HuH-7 (cell line): ENCODE measurements at places on chromosomes 7 and 10.
A peak's percentile ranks its signal among the peaks of the same experiment; 100 is the strongest.

DNA sequence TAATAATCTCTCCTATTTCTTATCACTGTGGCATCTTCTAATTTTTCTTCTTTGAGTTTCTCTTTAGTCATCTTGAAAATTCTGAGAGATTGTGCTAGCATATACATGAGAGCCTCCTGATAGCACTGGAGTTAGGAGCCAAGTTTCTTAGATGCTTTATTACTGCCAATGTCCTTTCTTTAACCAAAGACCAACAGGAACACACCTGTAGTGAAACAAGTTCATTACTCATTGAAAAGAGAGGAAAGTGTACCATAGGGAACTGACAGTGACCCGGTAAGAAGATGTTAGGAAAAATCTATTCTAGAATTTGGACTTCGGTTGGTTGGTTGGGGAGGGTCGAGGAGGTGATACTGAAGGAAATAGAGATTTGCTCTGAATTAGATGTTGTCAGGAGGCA lies 27.1 kb upstream of the CD36 start:
- DNase-seq, result no peak

- no peak for DNase-seq
Observed at GRCh38 chr7:28104811-28105210, 75.8 kb downstream of the JAZF1 start.

DNA sequence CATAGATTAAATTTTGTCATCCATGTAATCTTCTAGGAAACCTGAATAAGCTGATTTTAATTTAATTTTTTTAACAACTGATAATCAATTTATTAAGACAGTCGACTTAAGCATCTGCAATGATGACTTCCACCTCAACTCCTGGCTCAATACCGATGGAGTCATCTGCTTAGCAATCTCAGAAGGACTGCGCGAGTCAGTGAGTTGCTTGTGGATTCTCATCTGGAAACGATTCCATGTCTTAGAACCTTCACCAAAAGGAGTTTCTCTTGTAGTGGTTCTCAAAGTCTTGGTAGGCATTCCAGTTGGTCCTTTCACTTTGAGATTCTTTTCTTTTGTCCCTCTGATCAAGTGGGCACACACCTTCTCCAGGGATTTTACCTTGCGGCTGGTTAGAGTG lies 85.5 kb downstream of the XRCC2 start:
- no peak for DNase-seq

GRCh38 chr10:71234970-71235685 lies 22.8 kb downstream of the UNC5B start:
- DNase-seq, result no peak

GRCh38 chr10:71259815-71260501 lies 47.6 kb downstream of the UNC5B start:
- DNase-seq, result no peak

- peak; percentile 76 for DNase-seq
Observed at GRCh38 chr10:69392481-69393000, 24.2 kb downstream of the TACR2 start.

DNA sequence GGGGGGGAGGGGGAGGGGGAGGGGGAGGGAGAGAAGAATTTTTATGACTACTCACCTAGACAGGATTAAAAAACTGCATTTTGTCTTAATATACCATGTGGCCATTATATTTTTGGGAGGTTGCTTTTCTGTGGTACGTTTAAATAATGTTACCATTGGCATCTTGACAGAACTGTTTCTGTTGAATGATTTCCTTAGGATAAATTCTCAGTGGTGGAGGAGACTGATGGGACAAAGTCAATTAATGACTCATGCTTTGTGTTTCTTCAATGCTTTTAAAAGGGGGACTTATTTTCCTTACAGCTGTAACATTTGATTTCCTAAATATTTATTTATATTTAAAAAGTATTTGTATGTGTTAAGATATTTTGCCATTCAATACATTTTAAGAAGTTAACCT lies 13.7 kb downstream of the AGR2 start:
- no peak for DNase-seq

GRCh38 chr10:94183666-94184264 lies 179.0 kb downstream of the NOC3L start:
- no peak for DNase-seq

DNA sequence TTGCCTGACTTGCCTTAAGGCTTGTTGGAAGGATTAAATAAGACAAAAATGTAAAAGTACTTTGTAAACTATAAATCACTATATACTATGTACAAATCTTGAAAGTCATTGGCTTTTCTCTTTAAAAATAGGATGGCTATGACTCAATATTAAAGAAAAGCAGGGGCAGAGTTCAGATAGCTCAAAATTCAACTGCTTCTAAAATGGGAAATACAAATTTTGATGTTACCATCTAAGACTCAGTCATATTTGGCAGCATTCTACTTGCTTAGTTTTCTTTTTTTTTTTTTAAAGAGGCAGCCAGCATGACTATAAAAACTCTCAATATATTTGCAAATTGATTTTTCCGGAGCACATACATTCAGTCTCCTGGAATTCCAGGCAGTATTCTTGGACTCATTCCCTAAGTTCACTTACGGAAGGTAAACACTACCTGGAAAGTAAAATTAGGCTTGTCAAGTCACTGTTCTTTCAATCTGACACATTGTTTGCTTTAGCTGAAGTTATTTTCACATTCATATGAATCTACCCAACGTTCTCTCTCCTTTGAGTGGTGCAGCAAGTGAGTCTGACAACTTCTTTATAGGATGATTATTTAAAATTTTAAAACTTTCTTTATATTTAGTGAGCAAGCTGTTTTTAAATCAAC lies 133.8 kb upstream of the CCDC6 start:
- DNase-seq, result no peak

DNA sequence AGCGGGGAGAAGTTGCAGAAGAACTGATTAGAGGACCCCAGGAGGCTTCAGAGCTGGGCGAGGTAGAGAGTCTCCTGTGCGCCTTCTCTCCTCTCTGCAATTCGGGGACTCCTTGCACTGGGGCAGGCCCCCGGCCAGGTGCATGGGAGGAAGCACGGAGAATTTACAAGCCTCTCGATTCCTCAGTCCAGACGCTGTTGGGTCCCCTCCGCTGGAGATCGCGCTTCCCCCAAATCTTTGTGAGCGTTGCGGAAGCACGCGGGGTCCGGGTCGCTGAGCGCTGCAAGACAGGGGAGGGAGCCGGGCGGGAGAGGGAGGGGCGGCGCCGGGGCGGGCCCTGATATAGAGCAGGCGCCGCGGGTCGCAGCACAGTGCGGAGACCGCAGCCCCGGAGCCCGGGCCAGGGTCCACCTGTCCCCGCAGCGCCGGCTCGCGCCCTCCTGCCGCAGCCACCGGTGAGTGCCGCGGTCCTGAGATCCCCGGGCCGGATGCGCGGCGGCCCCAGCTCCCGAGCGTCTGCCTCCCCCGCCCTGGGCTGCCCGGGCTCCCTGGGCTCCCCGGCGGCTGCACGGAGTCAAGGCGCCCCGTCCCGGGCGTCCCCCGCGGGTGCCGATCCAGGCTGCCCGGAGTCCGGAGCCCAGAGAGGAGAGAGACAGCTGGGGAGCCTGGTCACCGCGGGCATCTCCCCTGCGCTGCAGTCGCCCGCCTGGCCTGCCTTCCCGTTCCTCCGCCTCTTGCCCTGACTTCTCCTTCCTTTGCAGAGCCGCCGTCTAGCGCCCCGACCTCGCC lies at the start of gene PLAU:
TSS of gene PLAU (plus strand) at position 369 of the 789 bp plus-strand sequence. CDS start 424 bp downstream, outside the sequence.
- peak; percentile 56 for DNase-seq

DNA sequence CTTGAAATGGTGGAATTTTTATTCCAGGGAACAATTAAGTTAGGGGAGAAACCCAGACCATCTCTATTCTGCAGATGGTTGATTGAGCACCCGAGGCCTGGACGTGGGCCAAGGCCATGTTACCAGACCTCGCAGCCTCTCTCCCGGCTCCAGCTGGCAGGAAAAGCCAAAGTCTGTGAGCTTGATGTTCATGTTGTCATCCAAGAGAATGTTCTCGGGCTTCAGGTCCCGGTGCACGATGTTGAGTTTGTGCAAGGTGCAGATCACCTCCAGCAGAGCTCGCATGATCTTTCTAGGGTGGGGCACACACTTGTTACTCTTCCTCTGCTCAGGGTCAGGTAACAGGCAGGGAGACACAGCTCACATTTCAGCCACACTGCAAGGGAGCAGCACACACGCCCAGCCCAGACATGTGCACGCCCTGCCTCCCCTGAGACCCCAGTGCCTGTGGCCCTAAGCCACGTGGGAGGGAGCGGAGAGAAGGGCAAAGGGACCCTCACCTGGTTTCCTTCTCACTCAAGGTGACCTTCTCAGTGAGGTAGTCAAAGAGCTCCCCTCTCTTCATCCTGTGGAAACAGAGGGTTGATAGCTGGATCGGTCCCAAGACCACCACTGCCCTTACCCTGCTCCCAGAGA lies 9.5 kb downstream of the PHKG1 start:
- no peak for DNase-seq

GRCh38 chr10:82068501-82068900 lies 193.5 kb downstream of the NRG3 start:
- DNase-seq, result no peak

- peak; percentile 48 for DNase-seq
Observed at GRCh38 chr10:43078986-43079273, 2.1 kb downstream of the RET start.

GRCh38 chr10:621513-621912 lies 68.0 kb downstream of the DIP2C start:
- DNase-seq, result no peak

GRCh38 chr10:127937915-127938463 lies 31.1 kb downstream of the PTPRE start:
- DNase-seq, result no peak

GRCh38 chr7:71871446-71871845 lies 540.7 kb downstream of the CALN1 start:
- DNase-seq, result peak; percentile 20

DNA sequence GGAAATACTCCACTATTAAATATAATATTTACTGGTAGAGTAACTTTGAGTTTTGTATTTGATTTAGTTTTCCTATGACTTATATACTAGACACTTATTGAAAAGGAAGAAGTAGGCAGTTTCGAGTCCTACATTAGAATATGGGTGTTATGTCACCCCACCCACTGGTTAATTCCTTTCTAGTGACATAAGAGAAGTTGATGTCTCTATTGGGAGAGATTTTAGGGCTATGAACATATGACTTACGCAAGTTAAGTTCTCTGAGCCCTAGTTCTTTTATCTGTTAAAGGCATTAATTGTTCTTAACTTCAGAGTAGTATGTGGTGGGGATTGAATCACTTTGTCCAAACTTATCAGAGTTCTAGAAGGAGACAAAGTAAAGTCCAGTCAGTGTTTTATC lies 30.5 kb downstream of the CPED1 start:
- DNase-seq, result no peak

- no peak for DNase-seq
Observed at GRCh38 chr10:43863270-43863669, 214.6 kb upstream of the ZNF32 start.

GRCh38 chr7:34838329-34838728 lies 180.3 kb downstream of the NPSR1 start:
- no peak for DNase-seq

DNA sequence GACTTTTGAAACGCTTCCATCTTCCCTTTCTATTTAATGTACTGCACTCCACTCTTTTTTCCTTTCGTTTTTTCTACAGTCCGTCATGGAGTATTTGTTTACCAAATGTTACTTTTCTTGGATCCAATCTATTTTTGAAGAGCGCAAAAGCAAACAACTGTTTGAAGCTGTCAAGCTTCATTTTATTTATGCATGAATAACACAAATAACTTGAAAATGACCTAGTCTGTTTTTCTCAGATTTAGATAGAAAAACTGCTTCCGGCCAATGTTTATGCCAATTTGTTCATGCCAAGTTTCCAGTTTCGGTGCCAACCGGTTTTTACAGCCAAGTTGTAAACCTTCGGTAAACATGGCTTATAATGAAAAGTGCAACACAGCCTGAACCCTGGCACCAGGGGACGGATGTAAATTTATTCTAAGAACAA lies 150.9 kb upstream of the KLF6 start:
- DNase-seq, result no peak

- no peak for DNase-seq
Observed at GRCh38 chr10:49034925-49035324, 80.4 kb downstream of the VSTM4 start.

- DNase-seq, result no peak
Observed at GRCh38 chr10:58691528-58691927, 178.9 kb downstream of the BICC1 start.
